ENCODE measurements at places on chromosomes 6 and 20.

GRCh38 chr6:51892339-51892738 is 195.1 kb downstream of the PKHD1 start:
- no peak for DNase-seq

- no peak for DNase-seq
Observed at GRCh38 chr6:13561624-13562267, 12.7 kb upstream of the SIRT5 start.

DNA sequence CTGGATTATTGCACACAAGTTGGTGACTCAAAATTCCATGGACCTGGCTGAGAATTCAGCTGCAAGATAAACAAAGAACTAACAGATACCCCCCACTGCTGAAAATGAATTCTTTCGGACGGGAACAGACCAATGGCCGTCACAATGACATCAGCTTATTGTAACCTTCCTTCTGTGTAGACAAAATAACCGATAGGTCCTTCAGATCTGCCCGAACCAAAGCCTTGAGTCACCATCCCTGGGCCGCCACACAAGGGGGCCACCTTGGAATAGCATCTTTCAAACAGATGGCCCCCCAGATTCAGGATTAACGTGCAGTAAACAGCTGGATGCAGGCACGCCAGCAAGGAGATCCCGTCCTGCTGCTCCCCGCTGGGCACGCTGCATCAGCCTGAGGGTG is 214.0 kb upstream of the EXOC2 start:
- no peak for DNase-seq

GRCh38 chr6:36592221-36592655 is 1.9 kb upstream of the SRSF3 start:
- no peak for DNase-seq

GRCh38 chr20:8798505-8798904 is 270.4 kb upstream of the PLCB4 start:
- no peak for DNase-seq

DNA sequence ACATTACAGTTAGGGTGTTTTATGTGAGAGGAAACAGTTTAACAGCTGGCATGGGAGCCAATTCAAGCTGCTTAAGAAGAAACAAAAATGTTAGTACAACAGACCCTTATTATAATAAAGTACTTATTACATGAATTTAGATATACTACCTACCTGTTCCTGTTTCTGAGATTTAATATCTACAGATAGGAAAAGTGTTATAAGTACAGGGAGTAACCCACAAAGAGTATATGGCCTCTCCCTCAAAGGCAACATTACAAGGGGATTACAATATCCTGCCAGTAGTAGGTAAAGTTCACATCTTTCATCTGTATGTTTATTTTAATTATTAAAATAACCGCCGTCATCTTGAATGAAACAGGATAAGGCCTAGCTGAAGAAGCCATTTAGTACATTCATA is 1.8 kb upstream of the ME1 start:
- DNase-seq = no peak

DNA sequence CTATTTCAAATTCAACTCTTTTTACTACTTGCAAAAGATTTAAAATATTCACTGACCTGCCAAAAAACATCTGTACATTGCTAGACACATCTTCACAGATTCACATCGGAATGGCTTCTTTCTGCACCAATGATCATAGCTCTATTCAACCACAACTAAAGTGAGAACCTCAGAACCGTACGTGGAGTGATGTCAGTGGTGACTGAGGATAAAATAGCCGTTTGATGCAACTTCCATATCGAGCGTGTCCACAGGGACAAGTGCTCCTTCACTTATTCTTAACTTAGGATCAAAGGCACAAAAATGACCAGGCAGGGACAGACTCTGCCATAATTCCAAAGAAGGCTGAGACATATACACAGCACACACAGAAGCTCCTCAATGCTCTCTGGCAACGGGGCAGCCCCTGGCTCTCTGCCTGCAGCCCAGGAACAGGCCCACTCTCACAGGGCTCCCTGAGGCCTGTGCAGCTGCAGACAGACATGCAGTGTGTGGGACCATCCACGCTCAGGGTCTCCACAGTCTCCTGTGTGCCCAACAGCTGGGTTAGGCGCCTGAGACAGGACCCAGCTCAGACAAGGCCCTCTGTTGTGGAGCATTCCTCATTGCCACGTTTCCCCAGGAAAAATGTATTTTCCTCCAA is 22.8 kb downstream of the FYN start:
- DNase-seq = peak; percentile 37

DNA sequence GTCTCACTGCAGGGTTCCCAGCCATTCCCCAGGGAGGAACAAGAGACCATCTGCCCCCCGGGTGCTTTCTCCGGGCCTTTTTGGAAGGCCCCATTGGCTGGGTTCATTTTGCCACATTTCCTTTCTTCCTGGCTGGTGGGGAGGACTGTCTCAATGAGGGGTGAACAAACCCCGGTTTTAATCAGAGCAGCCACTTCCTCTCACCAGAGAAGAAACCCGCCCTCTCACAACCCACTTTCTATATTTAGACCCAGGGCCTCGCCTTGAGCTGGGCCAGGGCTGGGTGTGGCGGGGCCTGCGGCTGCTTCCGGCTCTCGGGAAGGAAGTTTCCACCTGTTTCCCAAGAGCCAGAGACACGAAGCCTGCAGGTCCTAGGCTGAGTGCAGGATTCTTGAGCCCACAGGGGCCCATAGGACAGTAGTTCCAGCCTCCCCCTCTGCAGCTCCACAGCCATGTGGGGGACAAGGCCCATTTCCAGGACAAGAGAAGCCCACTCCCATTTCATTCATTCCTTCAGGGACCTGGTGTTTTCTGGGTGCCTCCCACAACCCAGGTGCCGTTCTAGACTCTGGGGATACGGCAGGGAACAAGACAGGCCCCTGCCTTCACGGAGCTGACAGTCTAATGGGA is 41.8 kb downstream of the RBM38 start:
- DNase-seq = no peak

- no peak for DNase-seq
Observed at GRCh38 chr6:13923527-13924145, 1.1 kb upstream of the RNF182 start.

- DNase-seq = no peak
Observed at GRCh38 chr20:57871237-57871632, 161.4 kb upstream of the PMEPA1 start.

- DNase-seq = no peak
Observed at GRCh38 chr6:152531659-152532058, 105.5 kb downstream of the SYNE1 start.

- peak; percentile 70 for DNase-seq
Observed at GRCh38 chr6:55578537-55579363, at the start of gene HMGCLL1. Gene HMGCLL1 (minus strand): TSS chr6:55579192. CDS start chr6:55579055, 137 bp downstream.

DNA sequence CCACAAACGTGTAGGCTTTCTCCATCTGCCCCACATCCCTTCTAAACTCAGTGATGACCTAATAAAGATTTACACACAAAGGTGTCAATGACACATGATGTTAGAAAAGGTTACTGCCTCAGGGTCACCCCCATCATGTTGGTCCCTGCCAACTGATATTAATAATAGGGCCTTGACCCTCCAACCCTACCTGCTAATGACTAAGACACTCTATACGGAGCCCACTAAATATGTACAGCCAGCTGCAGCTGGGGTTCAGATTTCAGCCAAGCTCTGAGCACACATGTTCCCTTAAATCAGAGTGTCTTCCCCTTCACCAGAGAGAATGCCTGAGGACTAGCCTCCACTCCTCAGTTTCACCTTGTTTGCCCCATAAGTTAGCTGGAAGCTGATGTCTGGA is 67.4 kb upstream of the SNRPB2 start:
- no peak for DNase-seq

- DNase-seq = no peak
Observed at GRCh38 chr6:119037941-119038623, 40.4 kb downstream of the FAM184A start.

DNA sequence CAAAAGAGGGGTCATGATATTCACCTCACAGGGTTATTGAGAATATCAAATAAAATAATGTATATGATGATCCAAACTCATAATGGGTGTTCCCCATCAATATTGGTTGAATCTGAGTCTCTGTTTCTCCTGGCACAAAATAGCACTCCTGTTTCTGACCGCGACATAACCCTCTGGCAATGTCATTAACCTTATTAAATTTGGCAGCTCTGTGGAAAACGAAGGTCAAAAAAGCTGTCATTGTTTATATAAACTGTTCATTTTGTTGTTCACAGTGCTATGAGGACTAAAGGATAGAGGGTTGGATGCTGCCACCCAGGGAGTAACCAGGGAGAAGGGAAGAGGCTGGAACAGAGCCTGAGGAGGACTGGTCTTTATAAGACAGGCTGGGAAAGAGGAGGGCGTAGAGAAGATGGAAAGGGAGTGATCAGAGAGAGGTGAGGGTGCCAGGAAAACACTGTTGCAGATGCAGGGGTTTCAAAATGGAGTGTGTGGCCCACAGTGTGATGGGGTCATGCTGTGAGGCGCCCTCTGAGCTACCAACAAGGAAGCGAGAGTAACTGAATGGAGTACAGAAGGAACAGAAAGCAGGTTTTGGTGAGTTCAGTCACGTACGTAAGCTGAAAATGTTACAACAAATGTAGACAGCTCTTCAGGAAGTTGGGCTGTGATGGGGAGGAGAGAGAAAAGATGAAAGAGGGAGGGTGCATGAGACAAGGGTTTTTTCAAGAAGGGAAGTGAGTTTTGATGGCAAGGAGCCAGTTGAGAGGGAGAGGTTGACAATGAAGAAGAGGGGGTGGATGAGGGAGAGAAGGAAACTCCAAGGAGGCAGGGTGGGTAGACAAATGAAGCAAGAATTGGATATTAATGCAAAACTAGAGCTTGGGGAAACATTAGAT is 251.6 kb upstream of the TAB2 start:
- DNase-seq = no peak

DNA sequence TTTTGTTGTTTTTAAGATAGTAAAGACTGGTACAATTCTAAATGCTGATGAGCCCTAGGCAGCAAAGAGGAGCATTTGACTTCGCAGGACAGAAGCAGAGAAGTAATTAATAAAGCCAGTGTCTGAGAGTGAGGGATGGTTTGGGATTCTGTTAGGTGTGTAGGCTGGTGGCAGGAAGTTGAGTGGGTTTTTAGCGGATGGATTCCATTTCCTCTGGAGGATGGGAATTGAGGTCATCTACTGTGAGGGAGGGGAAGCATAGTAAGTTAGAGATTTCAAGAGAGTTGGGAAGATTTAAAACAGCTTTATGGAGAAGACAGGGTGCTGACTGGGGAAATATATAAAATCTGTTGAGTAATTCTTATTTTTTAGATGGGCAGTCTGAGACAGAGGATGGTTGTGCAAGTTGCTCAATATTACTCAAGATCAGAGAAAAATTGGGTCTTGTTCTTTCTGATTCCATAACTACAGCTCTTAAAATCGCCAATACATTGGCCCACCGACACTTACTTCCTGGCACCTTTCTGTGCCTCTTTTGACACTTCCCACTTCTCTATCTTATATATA is 48.8 kb downstream of the PRL start:
- no peak for DNase-seq

GRCh38 chr6:159817951-159818739 is 18.1 kb downstream of the PNLDC1 start:
- no peak for DNase-seq

- no peak for DNase-seq
Observed at GRCh38 chr6:130020073-130020906, 1.9 kb downstream of the L3MBTL3 start.

DNA sequence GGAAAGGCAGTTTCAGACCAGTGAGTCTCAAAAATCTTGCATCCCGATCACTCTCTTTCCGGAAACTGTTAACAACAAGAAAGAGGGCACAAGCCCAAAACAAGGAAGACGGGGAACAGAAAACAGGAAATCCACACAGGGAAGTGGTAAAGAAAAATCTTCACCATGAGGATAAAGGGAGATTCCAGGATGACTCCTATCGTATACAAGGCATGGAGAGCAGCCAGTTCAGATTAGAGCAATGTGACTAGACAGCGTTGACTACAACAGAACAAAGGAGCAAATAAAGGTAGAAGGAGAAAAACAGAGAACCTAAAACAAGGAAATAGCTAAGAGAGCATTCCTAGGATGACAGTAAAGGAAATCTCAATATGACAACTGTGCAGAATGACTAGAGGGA is 26.5 kb downstream of the VNN1 start:
- no peak for DNase-seq

DNA sequence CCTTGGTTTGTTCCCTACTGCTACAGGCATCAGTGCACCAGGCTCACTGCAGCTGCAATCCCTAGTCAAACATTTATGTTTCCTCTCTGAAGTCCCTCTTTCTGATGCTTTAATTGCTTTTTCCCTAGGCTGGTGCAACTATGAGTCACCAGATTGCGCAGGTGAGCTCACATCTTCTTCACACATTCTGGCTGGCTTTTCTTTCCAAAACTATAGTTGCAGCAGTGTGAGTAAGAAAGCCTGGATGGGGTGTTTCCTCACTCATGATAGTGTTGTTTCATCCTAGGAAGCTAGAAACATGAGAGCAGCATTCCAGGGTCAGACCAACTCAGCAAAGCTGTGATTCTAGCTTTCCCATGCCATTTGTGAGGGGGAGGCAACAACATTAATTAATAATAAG is 296.4 kb downstream of the PAX1 start:
- no peak for DNase-seq

GRCh38 chr6:119330520-119331113 is 18.9 kb downstream of the MAN1A1 start:
- no peak for DNase-seq

DNA sequence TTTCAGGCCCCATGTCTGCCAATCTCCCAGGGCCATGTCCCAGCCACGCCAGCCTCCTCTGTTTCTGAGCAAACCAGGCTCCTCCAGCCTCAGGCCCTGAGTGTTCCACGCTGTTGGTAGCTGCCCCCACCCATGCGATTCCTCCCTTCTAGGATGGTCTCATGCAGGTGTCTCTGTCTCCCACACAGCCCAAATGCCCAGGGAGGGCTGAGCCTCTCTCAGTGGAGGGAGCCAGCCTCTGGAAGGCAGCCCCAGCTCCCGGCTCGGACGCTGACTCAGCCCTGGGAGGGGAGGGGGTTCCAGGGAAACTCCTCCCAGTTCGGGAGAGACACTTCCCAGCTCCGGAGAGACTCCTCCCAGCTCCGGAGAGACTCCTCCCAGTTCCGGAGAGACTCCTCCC is 122.9 kb upstream of the AFDN start:
- DNase-seq = no peak

DNA sequence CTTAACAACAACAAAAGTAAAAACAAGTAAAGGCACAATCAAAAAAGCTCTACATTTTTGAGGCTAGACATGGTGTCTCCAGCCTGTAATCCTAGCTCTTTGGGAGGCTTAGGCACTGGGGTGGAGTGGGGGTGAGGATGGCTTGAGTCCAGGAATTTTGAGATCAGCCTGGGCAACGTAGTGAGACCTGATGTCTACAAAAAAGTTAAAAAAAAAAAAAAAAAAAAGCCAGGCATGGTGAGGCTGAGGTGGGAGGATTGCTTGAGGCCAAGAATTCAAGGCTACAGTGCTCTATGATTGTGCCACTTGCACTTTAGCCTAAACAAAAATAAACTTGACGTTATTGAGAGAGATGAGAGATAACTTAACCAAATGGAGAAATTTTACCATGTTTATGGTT is 60.1 kb downstream of the QKI start:
- DNase-seq = no peak

Measured in amygdala (tissue), 56 donors.